ENCODE measurements at places on chromosomes 5 and 9.

DNA sequence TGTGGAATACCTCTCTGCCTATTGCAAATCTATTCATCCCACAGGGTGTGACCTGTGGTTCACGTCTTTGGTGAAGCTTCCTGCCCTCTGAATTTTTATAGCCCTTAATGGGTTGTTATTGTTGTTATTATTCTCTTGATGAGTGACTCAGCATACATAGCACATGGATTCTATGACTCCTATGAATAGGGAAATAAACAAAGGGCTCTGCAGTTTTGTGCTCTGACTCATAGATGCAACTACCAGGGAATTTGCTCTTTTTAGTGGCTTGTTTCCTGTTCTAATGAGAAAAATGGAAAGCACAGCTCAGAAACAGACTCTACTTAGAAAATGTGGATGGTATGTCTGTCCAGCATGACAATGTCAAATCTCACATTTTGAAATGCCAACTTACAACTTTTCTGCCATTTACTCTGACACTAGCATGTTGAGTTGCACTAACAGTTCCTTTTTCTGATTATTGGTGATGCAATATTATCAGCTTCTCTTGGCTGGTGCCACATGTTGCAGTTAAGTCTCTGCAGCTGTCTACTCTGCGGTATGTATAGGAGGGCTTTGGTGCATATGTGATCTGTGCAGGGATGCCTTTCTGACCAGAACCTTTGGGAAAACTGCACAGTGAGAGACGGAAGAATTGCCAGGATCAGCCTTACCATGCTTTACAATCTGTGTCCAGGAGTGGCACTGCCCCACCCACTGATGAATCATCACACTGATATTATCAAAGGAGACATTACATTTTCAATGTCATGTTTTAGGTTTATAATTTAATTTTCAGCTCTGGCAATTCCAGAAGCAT is 996.4 kb upstream of the WWC1 start:
- peak; percentile 58 for DNase-seq

GRCh38 chr5:57441557-57441956 is 41.1 kb downstream of the ACTBL2 start:
- DNase-seq = no peak

GRCh38 chr5:57174890-57175510 is 1.1 kb downstream of the GPBP1 start:
- peak; percentile 39 for DNase-seq

DNA sequence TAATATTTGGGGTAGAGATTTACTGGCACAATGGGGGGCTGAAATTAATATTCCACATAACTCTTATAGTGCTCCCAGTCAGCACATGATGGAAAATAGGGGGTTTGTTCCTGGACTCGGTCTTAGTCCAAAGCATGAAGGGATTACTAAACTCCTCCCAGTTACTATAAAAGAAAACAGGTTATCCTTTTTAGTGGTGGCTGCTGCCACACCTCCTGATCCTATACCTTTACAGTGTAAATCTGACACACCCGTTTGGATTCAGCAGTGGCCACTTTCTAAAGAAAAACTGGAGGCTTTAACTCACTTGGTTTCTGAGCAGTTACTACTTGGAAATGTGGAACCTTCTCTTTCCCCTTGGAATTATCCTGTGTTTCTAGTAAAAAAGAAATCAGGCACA is 572.9 kb upstream of the PTGER4 start:
- DNase-seq = no peak

GRCh38 chr9:126605792-126606482 is 7.8 kb upstream of the LMX1B start:
- no peak for DNase-seq

- DNase-seq = no peak
Measured at GRCh38 chr5:7877851-7878250, 8.9 kb downstream of the MTRR start.

GRCh38 chr5:171863935-171864334 is 78.3 kb downstream of the SMIM23 start:
- no peak for DNase-seq
